ENCODE measurements at places on chromosomes 5 and 9.

DNA sequence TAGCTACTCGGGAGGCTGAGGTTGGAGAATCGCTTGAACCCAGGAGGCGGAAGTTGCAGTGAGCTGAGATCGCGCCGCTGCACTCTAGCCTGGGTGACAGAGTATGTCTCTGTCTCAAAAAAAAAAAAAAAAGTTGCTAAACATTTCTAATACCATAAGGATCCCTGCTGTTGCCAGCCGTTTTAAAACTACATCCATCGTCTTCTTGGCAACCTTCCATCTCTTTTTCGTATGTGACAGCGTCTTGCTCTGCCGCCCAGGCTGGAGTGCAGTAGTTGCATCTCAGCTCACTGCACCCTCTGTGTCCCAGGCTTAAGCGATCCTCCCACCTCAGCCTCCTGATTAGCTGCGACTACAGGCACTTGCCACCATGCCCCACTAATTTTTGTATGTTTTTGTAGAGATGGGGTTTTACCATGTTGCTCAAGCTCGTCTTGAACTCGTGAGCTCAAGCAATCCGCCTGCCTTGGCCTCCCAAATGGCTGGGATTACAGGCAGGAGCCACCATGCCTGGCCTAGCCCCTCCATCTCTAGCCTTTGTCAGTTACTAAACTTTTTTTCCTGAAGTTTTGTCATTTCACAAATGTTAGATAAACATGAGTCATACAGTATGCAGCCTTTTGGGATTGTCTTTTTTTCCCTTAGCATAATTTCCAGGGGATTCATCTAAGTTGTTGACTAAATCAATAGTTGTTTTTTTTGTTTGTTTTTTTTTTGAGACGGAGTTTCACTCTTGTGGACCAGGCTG, 13.5 kb downstream of the NSD1 start:
- DNase-seq: no peak

DNA sequence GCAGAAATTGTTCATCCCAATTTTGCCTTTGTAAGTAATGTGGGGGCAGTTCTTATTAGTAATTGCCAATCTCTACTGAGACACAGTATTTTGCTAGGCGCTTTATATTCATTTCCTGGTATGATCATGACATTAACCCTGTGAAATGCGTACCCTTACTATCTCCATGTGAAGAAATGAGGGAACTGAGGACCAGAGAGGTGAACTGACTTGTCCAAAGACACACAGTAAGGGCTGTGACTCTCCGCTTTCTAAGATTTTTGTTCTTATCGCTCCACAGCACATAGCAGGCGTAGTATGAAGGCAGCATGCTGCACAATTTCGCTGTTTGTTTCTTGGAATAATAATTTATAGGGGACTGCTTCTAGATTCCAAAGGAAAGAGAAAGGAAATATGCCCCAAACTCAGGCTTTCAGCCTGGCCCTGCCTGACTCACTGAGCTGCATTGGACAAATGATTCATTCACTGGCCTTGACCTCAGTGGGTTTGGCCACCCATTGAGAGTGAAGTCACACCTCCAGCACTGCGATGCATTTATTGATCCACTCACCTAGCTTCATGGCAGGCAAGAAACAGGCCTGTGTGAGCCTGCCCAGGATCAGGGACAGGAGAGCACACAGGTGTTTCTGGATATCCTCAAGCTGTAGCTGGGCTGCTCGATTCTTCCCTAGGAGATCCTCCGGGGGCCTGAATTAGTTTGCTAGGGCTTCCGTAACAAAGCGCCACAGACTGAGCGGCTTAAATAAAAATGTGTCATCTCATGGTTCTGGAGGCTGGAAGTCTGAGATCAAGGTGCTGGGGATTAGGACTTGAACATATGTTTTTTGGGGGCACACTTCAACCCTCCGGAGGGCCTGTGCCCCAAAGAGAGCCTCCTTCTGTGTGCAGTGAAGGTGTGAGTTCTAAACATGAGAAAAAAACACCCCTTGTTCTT, 7.2 kb upstream of the DUSP1 start:
- no peak for DNase-seq

DNA sequence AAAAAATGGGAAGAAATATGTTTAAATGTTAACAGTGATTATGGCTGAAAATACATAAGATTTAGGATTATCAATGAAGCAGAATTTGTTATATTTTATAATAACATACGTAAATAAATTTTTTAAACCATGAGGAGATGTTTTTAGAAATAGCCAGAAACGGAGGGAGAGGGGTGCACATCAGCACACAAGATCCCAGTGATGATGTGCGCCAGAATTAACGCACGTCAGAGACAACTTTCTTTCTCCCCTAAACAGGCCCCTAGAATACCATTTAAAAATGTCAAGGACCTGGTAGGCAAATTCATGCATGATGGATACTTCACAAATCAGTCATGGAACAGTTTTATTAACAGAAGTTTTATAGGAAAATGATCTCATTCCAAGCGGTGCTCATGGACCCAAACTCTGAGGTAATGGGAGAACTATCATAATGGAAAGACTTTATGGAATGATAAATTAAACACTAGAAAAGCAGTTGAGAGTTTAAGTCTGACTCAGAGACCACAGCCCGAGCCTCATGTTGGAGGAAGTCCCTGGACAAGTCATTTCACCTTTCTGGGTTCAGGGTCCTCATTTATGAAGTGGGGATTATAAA, 258.9 kb upstream of the GAS1 start:
- DNase-seq: no peak

DNA sequence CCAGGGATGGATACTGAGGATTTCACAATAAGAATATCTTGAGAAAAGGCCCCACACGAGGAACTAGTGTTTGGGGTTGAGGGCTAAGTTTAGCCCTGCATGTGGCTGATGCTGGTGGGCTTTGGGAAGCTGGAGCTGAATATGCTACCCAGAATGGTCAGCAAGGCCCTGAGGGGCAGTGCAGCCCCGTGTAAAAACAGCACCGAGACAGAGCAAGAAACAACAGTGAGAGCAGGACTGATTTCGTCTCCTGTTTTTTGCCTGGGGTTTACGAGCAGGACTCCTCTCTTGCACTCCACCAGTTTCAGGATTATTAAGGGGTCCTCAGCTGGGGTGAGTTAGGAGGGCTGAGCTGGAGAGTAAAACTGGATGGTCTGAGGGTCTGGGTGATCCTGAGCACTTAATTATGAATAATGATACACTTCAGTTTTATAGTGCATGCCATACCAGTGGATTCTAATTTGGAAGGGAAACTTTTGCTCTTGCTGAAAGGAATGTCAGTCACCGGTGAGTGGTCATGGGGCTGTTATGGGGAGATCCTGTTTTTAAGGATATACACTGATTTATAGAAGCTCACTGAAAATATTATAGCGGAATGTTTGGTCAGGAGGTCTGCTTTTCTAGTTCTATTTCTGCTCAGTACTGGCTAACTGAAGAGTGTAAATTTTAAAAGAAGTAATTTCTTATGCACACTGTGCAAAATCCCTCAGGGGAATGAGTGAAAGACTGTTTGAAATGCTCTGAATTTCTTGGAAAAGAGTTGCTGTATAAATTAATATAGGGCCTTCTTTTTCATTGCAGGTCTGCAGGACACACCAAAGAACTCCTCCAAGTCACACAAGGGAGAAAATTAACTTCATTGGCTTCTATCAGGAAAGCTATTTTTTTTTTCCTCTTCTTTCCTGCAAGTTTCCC, 42.7 kb upstream of the NFIB start:
- DNase-seq: no peak

DNA sequence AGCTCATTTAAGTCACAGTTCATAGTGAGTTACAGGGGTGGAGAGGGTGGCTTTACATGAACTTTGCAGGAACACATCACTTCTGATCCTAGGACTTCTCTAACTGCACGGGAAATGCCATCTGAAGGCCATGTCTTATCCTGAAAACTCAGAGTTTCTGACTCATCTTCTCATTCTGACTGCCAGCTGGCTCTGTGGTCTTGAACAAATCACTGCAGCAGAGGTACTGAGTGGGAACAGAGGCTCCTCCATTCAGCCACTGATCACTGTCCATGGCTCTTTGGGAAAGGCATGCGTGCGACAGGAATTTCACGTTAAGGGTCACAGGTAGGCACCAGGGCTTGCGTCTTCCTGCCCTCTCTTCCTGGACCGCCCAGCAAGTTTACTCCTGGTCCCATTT, 114.6 kb upstream of the LRRTM2 start:
- DNase-seq: no peak

GRCh38 chr5:59021837-59022514, 439.1 kb downstream of the RAB3C start:
- peak; percentile 69 for DNase-seq

DNA sequence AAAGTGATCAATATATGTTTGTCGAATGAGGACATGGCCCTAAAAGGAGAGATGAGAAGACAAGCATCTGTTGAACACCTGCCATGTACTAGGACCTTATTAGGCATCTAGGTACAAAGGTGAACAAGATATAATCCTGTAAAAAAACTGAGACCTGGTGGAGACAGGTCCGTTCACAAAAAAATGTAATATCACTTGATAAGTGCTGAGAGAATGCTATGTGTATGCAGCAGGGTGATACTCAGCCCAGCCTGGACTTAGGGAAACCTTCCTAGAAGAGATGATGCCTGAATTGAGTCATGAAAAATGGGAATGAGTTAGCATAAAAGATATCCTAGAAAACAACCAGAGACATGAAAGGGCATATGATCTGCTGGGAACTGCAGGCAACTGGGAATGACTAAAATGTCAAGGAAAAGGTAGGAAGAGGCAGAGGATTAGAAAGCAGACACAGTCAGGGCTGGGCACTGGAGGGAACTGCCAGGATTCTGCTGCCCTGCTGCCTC, 108.5 kb downstream of the ADRB2 start:
- no peak for DNase-seq

All from left ventricle myocardium superior (tissue), 1 donor.